T47D (cell line): ENCODE measurements at places on chromosomes 1 and 21.

- no peak for DNase-seq
These were observed 123.9 kb downstream of the CASZ1 start for GRCh38 chr1:10672343-10673050.

- DNase-seq: no peak
These were observed 119.0 kb downstream of the SIM2 start for GRCh38 chr21:36817732-36818450.

- DNase-seq: no peak
These were observed 14.8 kb downstream of the ATP1B1 start for GRCh38 chr1:169121146-169121923.

DNA sequence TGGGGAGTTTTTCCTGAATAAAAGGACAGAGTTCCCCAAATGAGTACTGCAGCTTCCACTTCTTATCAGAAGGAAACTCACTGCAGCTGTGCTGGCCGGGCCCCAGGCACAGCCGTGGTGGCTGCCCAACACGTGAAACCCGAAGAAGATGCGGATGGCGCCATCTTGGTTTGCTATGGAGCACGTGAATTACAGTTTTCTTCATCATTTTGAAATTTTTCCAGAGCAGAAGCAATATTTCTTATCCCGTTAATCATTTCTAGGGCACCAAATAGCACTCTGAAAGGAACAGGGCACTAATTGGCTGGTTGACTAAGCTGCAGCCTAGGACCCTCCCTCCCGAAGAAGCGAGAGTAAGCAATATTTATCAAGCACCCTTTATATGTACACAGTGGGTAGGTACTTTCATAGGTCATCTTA is 63.2 kb upstream of the EPS8L3 start:
- no peak for DNase-seq

GRCh38 chr1:18895317-18895716 is 7.0 kb downstream of the ALDH4A1 start:
- DNase-seq: no peak

DNA sequence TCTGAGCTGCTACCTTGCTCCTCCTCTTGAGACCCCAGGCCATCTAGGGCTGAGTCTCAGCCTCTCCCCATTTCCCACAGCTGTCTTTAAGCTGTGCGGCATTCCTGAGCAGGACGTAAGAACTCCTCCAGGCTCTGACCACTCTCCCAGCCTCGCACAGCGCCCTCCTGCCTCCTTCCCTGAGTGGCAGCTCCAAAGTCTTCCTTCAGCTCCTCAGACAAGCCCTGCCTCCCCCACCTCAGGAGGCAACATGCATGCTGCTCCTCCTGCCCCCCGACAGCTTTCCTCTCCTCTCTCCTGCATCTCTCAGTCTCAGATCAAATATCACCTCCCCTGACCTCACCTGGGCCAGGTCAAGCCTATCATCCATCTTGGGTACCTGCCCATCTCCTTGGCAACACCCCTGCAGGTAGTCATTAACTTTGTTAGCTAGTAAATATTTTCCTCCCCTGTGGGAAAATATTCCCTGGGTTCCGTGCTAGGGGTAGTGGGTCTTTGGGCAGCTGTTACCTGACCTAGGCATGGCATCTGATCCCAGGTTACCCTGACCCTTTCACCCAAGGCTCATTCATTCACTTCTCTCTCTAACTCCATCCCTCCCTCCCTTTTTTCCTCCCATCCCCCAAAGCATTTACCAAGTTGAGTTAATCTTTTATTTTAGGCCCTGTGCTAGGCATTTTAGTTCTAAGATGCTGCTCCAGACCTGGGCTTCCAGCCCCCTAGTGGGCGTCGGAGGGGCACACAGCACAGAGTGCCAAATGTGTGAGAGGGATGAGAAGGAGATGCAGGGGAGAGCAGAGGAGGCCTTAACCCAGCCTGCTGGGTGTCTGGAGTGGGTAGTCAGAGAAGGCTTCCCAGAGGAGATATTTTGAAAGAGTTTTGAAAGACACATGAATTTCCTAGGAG is 419.9 kb downstream of the PTPRU start:
- DNase-seq: no peak

- peak; percentile 94 for DNase-seq
These were observed 3.1 kb upstream of the BLACAT1 start for GRCh38 chr1:205458777-205459566.

DNA sequence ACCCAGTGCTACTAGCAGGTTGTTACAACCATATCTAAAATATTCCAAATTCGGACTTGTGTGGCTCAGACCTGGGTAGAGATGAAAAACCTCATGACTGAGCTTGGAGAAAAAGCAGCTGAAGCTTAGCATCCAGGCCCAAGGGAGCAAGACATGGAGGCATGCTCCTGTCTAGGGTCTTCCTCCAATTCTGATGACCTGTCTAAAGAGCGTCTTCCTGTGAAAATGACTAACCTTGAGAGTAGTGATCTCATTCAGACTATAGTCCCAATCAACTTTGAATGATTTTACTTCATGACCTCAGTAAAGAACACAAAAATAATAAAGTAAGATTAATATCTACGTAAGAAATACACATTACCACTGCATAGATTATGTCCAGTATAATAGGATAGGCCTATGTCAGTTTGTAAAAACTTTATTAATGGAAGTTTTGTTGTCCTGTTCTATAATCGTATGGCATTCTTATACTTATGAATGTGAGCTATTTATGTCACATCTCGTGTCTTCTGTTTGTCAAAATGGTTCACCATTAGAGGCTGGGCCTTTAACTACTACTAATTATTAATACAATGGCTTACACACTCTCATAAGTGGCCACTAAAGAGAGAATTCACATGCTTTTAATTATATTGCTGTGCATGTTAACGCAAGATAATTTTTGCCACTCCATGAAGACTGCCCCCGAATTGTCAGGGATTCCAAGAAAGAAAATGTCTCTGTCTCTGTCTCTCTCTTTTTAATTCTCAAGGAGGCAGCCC is 201.3 kb downstream of the NCAM2 start:
- no peak for DNase-seq

- DNase-seq: no peak
These were observed 40.4 kb downstream of the FRRS1 start for GRCh38 chr1:99725996-99726395.

- no peak for DNase-seq
These were observed 20.4 kb upstream of the ITLN2 start for GRCh38 chr1:160975026-160975425.

DNA sequence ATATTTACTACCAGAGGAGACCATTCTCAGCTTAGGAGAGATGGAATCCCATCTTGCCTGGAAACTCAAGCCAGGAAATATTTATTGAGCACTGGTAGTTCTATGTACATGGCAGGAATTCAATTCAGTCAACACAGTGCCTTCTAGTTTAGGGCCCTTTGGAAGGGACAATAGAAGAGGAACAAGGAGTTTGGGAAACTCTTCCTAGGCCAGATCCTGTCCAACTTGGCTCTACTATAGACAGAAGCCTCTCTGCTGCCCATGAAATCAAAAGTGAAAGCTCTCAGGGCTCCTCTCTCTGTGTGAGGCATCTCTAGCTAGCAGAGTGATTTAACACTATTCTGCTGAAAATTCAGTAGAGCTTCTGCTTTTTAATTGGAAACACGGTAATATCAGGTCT is 244.6 kb upstream of the MAP1LC3C start:
- DNase-seq: peak; percentile 13

- DNase-seq: no peak
These were observed 129.8 kb downstream of the IGSF21 start for GRCh38 chr1:18237371-18237770.

DNA sequence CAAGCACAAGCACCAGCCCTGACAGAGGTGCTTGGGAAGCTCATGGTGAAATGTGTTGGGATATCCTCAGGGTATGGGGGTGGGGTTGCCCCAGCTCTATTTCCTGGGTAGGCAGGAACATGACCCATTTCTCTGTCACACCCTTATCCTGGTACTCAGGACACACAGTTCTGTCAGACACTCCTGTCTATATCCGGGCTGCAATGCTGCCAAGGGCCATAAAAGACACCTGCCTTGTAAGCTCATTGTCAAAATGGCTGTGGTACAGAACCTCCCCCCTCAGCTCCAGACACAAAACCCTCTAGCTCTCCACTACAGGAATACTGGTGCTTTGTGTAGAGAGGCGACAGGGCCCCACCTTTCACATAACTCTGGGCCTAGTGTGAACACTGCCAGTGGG is 636.7 kb downstream of the PLA2G4A start:
- DNase-seq: no peak

- DNase-seq: no peak
These were observed 22.1 kb upstream of the DISP1 start for GRCh38 chr1:222792744-222793143.

DNA sequence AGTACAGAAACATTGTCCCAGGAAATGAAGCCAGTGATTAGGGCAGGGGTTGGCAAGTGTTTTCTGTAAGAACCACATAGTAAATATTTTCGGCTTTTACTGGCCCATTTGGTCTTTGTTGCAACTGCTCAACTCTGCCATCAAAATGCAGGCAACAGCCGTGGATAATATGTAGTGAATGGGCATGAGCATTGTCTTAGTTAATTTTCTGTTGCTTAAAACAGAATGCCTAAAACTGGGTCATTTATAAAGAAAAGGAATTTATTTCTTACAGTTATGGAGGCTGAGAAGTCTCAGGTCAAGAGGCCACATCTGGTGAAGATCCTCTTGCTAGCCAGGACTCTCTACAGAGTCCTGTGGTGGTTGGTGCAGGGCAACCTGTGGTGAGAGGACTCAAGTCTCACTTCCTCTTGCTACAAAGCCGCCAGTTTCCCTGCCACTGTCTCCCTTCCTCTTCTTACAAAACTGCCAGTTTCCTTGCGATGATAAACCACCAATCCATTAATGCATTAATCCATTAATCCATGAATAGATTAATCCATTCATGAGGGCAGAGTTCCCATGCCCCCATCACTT is 166.4 kb downstream of the PSMG1 start:
- DNase-seq: no peak

- no peak for DNase-seq
These were observed 3.8 kb upstream of the TMEM222 start for GRCh38 chr1:27318136-27318535.

- peak; percentile 65 for DNase-seq
These were observed 104.7 kb downstream of the CAMTA1 start for GRCh38 chr1:6889875-6890480.

GRCh38 chr1:92503043-92503925 is 16.6 kb upstream of the GFI1 start:
- no peak for DNase-seq

DNA sequence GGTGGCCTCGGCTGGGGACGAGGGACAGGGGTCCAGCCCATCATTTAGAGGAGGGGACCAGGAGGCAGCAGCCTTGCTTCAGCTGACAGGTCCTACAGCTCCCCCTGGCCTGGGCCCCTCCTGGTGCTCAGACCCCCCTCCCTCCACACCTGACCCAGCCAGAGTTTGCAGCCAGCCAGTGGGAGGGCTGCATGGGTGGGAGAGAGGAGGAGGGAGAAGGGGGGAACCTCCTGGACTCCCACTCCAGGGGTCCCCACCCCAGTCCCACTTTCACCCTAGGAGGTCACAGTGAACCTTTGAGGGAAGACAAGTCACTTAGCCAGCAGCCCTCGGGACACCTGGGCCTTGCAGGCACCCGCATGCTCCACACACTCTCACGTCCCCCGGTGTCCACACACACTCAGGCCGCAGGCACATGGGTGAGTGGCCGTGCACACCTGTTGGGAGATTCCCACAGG is 108.9 kb upstream of the ZBTB40 start:
- no peak for DNase-seq

GRCh38 chr1:166843769-166844596 is 4.7 kb downstream of the POGK start:
- no peak for DNase-seq

GRCh38 chr1:76807543-76808260 is 59.6 kb upstream of the ST6GALNAC5 start:
- no peak for DNase-seq

DNA sequence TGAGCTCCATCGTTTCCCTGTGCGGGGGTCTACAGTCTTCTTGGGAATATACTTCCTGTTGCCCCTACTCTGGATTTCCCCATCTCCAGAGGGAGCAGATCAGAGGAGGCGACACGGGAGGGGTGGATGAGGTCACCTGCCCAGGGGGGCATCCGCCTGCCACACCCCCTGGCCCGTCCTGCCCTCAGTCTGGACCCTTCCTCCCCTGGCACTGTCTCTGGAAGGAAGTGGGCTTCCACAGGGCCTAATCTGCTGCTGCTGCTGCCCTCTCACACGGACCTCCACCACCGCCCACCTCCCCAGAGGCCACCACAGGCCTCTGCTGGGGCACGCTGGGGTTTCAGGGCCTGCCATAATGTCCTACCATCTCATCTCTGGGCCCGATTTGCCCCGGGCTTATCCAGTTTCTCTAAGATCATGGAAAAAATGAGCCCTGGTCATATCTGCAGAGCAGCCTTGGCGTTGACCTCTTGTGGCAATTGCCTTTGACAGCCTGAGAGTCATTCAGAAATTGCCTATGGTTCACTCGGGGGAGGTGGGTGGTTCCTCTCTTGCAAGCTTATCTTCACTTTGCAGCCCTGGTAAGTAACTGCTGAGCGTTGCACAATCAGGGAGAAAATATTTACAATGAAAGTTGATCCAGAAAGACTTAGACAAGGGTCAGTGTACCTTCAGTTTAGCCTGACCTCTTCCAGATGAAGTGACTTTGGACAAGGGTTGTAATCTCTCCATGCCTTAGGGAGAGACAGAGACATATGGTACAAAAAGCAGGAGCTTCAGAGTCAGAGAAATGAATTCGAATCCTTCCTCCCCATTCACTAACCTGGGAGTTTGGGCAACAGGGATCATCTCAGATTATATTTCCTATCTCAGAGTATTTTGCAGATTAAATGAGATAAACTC is 252.4 kb downstream of the TOMM20 start:
- peak; percentile 94 for DNase-seq

DNA sequence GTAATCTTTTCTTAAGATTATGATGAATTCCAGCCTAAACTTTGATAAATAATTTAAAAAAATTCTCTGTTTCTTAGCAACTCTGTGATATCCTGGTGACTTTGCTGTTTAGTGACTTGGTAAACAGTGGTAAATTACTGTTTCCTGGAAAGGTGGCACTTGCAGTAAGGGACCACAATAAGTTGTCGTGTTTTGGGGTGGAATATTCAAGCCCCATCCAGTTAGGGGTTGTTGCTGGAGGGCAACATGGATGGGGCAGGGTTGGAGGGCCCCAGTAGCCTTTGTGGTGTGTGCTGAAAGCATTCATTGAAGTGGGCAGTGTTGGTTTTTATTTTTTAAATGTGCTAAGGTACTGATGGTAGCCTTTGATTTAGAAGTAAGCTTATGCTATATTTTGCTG is 30.3 kb downstream of the PRDM2 start:
- no peak for DNase-seq

GRCh38 chr1:24742090-24742938 is 2.9 kb upstream of the CLIC4 start:
- no peak for DNase-seq

DNA sequence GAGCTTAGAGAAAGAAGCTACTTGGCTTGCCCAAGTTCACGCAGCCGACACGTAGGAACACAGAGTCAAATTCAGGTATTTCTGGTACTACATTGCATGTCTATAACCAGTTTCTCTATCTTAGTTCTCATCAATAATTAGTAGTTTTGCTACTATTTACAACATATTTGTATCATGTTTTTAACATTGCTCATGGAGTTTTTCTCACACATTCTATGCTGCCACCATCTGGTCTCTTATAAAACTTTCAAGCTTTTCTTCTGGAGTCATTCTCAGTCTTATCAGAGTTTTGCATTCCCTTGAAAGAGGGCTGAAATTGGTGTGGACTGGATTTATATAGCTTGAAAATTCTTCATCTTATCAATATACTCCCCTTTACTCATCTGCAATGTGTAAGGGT is 118.8 kb upstream of the PALMD start:
- peak; percentile 10 for DNase-seq

- no peak for DNase-seq
These were observed 31.0 kb upstream of the EFCAB14 start for GRCh38 chr1:46749921-46750404.

GRCh38 chr1:3451994-3452865 is 2.2 kb upstream of the ARHGEF16 start:
- DNase-seq: no peak

GRCh38 chr1:77065693-77066342 is 153.4 kb downstream of the PIGK start:
- DNase-seq: no peak
